ENCODE measurements at places on chromosomes 4 and X.

- no peak for DNase-seq
Observed at GRCh38 chr4:113113151-113113550, 63.7 kb downstream of the ANK2 start.

DNA sequence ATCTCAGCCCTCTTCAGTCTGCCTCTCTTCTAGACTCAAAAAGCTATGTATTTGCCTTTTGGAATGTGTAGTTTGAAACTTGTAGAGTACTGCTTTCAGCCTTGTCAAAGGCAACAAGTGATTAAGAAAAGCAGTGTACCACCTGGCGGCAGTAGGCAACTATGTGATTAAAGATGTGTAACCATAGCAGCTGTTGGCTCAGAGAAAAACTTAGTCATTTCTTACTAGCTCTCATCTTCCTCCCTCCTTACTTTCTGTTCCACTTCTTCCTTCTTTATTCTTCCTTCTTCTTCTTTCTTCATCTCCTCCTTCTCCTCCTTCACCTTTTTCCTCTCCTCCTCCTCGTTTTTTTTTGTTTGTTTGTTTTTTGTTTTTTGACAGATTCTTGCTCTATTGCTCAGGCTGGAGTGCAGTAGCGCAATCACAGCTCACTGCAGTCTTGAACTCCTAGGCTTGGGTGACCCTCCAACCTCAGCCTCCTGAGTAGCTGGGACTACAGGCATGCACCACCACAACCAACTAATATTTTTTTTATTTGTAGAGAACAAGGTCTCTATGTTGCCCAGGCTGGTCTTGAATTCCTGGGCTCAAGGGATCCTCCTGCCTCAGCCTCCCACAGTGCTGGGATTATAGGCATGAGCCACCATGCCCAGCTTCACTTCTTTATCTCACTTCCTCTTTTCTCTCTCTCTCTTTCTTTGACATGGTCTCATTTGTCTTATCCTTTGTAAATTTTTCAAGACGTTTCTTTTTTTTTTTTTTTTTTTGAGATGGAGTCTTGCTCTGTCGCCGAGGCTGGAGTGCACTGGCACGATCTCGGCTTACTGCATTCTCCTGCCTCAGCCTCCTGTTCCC, 32.6 kb downstream of the ABHD18 start:
- no peak for DNase-seq

DNA sequence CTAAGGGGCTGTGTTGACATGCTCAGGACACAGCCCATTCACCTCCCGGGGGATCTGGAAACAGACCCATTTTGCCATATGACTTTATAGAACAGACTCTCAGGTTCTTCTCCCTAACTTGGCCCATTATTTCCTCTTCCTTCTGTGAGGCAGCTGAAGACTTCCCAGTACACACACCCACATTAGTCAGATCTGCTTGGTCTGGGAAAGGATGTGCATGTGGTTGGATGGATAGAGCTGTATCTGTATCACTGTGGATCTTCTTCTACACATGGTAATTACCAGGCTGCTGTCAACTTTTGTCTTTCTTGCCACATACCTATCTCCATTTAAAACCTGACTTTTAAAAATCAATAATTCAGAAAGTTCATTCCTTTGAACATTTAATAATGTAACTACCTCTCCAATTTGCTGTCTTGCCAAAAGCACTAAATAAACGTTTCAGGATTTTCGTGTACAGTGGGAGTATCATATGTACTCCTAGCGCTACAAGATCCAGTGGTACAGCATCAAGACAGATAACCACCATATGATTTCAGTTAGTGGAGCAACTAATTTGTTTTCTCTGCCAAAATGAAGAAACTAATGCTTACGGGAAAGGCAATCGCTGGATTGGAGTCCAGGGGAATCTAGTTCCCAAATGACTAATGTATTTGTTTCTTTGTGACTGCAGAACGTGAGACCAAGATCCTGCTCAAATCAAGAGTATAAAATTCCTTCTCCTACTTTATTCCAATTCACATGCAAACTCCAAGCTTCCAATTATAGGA, 134.1 kb upstream of the MAP3K15 start:
- peak; percentile 41 for DNase-seq

DNA sequence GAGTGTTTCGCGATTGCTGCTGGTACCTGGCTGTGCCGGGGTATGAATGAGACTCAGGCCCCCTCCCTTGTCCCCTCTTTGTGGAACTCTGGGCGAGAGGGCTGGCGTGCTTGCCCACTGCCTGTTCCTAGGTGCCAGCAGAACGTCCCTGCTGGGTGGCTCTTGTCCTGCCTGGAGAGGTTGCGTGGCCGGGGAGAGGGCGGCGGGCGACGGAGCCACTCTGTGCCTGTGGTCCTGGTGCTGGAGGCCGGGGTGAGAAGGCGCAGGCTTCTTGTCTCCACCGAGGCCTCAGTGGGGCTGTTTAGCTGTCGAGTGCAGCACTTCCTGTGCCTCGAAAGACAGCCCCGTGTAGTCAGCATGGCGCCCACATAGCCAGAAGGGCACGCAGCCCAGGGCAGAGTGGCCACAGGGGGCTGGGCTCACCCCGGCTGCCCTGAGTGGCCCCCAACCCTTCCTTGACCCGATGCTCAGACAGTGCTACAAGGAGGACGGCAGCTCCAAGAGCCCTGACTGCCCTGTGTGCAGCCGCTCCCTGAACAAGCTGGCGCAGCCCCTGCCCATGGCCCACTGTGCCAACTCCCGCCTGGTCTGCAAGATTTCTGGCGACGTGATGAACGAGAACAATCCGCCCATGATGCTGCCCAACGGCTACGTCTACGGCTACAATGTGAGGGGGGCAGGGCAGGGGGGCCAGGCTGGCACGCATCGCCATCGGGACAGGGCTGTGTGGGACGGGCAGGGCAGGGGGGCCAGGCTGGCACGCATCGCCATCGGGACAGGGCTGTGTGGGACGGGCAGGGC, 8.9 kb upstream of the UVSSA start:
- DNase-seq, result no peak

- no peak for DNase-seq
Observed at GRCh38 chr4:2045518-2045951, 13.6 kb upstream of the NAT8L start.

DNA sequence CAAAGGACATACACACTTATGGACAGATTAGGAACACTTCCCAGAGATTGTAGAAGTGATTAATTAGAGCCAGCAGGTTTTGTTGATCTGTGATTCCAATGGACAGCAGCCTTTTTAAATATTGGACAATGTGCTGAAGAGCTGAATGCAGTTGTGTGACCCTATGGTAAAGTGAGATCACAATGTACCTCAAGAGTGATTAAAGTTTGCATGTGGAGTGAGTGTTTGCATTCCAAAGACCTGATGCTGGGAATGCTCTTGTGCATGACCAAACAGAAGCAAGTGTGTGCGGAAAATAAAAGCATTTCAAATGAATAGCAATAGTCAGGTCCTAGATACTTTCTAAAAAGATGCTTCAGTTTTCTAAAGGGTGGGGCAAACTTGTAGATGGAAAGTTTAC, 154.1 kb downstream of the BANK1 start:
- peak; percentile 46 for DNase-seq

GRCh38 chr4:89044147-89044900, 12.7 kb downstream of the FAM13A start:
- no peak for DNase-seq

DNA sequence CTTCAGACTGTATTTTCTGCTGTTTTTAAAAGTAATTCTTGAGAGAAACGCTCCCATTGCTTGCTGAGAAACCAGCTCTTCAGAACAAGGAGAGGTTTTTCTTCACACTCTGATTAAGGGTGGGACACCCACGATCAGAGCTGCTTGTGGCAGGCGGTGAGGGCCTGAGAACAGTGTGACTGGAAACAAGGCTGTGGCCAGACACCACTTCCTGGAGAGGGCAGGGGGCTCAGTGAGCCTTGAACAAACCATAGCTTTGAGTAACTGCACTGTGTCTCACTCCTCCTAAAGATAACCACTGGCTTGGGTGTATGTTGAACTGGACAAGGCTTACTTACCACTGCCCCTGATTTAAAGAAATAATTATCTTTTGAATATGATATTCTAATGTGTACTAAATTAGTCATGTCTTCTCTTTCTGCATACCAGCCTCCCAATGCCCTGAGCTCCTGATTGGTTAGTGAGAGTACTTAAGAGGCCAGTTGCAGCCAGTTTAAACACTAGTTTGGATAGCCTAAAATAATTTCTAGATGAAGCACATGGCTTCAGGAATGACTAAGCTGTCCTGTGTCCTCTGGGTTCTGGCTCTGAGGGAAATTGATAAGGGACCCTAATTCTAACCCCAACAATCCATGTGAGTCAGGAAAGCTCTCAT, 3.7 kb upstream of the GPR82 start:
- no peak for DNase-seq

- DNase-seq, result no peak
Observed at GRCh38 chrX:69063486-69063885, 101.8 kb downstream of the PJA1 start.

- DNase-seq, result peak; percentile 86
Observed at GRCh38 chr4:168138143-168138542, 45.8 kb downstream of the ANXA10 start.

DNA sequence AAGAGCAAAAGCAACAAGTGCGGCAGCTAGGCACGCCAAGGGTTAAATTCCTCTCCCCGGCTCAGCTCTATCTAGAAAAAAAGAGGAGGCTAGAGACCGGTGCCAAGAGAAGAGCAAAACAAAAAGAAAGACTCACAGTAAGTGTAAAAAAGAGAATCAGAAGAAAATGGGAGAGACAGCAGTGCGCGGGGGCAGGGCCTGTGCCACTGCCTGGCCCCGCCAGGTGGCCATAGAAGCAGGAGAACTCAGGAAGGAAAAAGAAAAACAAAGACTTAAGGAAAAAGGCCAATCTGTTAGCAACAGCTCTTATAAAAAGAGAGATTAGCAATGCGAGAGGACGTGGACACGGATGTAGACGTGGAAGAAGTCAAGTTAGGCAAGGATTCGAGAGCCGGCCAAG, 3.2 kb downstream of the ACOX3 start:
- no peak for DNase-seq

DNA sequence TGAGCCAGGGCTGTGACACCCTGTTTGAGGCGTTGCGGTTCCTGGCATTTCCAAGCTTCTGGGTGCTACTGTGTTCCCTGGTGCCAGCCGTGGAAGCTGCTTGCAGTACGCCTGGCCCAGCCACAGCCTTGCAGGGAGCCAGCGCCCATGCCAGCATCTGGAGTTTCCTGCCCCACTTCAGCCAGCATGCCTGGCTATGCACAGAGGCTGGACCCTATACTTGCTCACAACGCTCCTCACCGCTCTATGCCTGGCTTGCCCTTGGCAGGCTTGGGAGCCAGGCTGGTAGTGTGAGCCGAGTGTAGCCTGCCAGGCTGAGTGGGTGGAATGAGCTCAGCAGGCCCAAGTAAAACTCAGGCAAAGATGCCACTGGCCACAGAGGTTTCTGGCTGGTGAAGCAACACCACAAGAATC, 22.4 kb downstream of the PRRG1 start:
- no peak for DNase-seq

- no peak for DNase-seq
Observed at GRCh38 chr4:31328932-31329331, 608.8 kb downstream of the PCDH7 start.

DNA sequence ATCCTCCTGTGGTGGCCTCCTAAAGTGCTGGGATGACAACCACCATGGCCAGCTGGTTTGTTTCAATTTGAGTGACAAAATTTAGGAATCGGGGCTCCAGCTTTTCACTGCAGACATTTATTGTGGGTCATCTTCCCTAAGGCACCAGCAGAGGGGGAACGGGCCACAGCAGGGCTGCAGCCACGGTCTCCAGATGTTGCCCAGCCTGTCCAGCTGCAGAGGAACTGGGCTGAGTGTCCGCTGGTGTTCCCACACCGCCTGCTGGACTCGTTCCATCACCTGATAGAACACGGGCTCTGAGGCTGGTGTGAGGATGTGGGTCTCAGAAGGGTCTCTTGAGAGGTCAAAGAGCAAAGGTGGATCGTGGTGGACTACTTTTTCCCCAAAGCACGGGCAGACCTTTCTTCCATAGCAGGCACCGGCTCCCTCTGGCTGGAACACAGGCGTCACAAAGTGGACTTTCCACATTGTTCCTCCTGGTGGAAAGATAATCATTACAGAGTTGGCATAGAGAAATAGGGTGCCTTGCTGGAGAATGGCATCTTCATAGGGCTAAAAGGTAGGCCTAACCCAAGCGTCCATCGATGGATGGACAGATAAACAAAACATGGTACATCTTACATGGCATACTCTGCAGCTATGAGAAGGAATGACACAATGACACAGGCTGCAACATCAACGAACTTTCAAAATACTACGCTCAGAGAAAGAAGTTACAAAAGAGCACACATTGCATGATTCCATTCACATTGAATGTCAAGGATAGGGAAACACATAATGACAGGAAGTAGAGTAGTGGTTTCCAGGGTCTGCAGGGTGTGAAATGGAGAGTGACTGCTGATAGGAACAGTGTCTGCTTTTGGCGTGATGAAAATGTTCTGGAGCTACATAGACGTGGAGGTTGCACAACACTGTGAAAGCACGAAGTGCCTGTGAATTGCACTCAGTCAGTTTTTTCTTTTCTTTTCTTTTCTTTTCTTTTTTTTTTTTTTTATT, 5.9 kb upstream of the ARSD start:
- DNase-seq, result no peak

GRCh38 chrX:729583-730409, 99.2 kb downstream of the SHOX start:
- DNase-seq, result no peak

DNA sequence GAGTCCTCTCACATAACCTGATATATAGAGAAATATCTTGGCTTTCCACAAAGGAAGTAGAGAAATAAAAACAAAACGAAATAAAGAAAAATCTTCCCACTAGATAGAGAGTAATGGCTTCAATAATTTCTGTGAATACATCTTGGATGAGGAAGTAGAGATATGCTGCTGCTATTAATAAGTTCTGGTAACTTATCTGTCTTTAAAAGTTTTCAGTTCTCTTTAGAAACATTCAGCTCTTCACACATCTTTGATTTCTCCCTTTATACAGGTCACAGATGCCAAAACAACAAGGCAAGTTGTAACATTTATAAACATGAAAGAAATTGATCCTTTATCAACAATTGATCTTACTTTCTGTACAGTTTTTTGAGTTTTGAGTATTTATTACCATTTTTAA, 615.8 kb downstream of the TRAM1L1 start:
- no peak for DNase-seq

DNA sequence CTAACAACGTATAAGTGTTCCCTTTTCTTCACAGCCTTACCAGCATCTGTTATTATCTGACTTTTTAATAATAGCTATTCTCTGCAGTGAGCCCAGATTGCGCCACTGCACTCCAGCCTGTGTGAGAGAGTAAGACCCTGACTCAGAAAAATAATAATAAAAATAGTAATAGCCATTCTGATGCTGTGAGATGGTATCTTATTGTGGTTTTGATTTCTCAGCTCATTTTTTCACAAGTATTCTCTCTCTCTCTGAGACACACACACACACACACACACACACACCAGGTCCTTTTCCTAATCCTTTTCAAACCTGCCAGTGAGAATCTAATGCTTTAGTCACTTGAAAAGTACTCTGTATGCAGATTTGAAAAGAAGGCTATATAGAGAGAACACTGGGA, 89.8 kb downstream of the CHIC2 start:
- DNase-seq, result no peak

GRCh38 chrX:29461039-29461438, 754.3 kb upstream of the MAGEB2 start:
- DNase-seq, result no peak

GRCh38 chrX:130136961-130137360, 26.7 kb upstream of the ELF4 start:
- no peak for DNase-seq

All from skeletal muscle cell (primary cell).